H9 (cell line): ENCODE measurements at places on chromosomes 2 and 18. TPM values are rescaled to one million over a fixed set of nuclear protein-coding genes. Genes with fewer than 3 reads are reported as not detected.

- no peaks in the 10 kb centered on the region for H3K4me1 ChIP-seq
- H3K4me3 ChIP-seq = no peak overlapping the region
- no peak overlapping the region for H3K27ac ChIP-seq
- peaks cover 8% of the 10 kb centered on the region for H3K36me3 ChIP-seq
- peak; percentile 43 for DNase-seq
These were observed 238.7 kb downstream of the TGIF1 start for GRCh38 chr18:3688690-3689089.

GRCh38 chr2:54077088-54077900, 38.1 kb upstream of the ACYP2 start:
- H3K36me3 ChIP-seq = no peaks in the 10 kb centered on the region
- H3K4me3 ChIP-seq = no peak overlapping the region
- H3K27ac ChIP-seq = no peak overlapping the region
- no peaks in the 10 kb centered on the region for H3K27me3 ChIP-seq

SERPINB7 gene
- not detected in 2 replicates for total RNA-seq

DNA sequence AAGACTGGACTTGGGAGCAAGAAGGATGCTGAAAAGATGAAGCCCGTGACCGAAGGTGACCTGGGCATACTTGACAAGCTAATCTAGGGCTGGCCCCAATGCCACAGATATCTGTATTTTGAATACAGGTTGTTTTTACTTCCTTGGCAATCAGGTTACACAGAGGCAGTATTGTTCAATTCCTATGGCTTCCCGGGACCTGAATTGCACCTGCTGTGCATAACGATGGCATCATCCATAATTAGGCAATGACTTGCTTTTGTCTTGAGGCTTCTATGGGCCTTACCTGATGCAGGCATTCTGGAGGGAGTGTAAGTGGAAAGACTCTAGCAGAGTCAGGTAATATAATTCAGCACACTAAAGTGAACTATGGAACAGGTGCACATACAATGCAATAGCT, 60.6 kb upstream of the CUL3 start:
- H3K4me1 ChIP-seq = peaks cover 3% of the 10 kb centered on the region; the same call in 1 of the 2 replicates
- no peaks in the 10 kb centered on the region for H3K27me3 ChIP-seq
- DNase-seq = no peak

GRCh38 chr2:27264753-27265535, 2.1 kb upstream of the SLC30A3 start:
- H3K4me3 ChIP-seq = peak overlapping the region; percentile 64
- no peak overlapping the region for H3K27ac ChIP-seq
- no peaks in the 10 kb centered on the region; the same call in 1 of the 2 replicates for H3K4me1 ChIP-seq
- DNase-seq = peak; percentile 89

NIF3L1 gene
- total RNA-seq = 55.4 and 56.5 TPM in 2 replicates

MOCOS gene
- total RNA-seq = 5.2 and 6.0 TPM in 2 replicates

CNGA3 gene
- total RNA-seq = not detected in 2 replicates

DNA sequence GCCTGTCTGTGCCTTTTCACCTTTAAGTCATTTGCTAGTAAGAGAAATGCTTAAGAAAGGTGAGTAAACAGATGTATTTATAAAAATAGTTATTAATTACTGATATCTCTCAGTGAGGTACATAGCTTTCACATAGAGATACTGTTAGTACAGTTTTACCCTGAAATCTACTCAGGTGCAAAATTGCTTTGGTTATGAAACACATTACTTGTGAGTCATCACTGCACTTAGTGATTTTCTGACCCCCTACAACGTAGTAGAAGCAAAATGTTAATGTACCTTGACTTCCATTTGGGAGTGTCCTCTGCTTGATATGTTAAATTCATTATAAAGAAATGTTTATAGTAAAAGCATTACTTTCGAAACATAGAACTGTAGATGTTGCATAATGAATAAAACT, 6.5 kb downstream of the GLS start:
- no peak overlapping the region for H3K27ac ChIP-seq
- H3K27me3 ChIP-seq = no peaks in the 10 kb centered on the region
- no peak for DNase-seq
- H3K4me1 ChIP-seq = no peaks in the 10 kb centered on the region; the same call in 1 of the 2 replicates
- H3K4me3 ChIP-seq = no peak overlapping the region

GRCh38 chr2:168462543-168463045, 6.5 kb downstream of the CERS6 start:
- no peak overlapping the region for H3K4me3 ChIP-seq
- no peak for DNase-seq
- H3K27ac ChIP-seq = no peak overlapping the region
- H3K27me3 ChIP-seq = no peaks in the 10 kb centered on the region
- H3K36me3 ChIP-seq = no peaks in the 10 kb centered on the region

MXD1 gene
- total RNA-seq = 3.7 and 5.5 TPM in 2 replicates

GRCh38 chr2:100840519-100840918, 20.6 kb downstream of the NPAS2 start:
- H3K4me3 ChIP-seq = no peak overlapping the region
- no peaks in the 10 kb centered on the region for H3K27me3 ChIP-seq
- H3K4me1 ChIP-seq = no peaks in the 10 kb centered on the region
- no peak for DNase-seq

DNA sequence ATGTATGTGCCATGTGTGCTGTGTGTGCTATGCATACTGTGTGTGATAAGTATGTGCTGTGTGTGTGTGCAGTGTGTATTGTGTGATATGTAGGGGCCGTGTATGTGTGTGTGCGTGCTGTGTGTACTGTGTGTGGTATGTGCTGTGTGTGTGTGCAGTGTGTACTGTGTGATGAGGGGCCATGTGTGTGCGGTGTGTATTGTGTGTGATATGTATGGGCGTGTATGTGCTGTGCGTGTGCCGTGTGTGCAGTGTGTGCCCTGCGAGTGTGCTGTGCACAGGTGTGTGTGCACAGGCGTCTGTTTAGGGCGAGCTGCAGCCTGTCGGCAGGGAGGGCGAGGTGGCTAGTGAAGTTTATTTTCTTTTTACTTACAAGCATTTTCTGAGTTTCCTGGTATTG, 16.1 kb downstream of the SNORC start:
- no peaks in the 10 kb centered on the region; the same call in 1 of the 2 replicates for H3K4me1 ChIP-seq
- H3K36me3 ChIP-seq = no peaks in the 10 kb centered on the region
- DNase-seq = no peak
- H3K4me3 ChIP-seq = no peak overlapping the region
- H3K27me3 ChIP-seq = no peaks in the 10 kb centered on the region

DNA sequence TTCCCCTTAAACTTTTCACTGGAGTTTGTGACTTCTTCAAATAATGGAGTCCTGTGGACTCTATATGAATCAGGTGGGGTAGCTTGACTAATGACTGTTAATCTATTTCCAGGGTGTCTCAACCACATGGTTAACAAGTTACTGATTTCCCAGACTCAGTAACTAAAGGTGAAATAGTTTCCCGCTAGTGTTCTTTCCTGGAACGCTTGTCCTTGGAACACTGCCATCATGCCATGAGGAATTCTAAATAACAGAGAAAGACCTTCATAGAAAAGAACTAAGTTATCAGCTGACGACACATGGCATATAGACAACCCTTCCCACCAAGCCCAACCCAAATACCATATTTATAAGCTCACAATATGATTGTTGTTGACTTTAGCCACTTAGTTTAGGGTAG, 1027.9 kb upstream of the FAM98A start:
- no peak overlapping the region for H3K4me3 ChIP-seq
- H3K4me1 ChIP-seq = no peaks in the 10 kb centered on the region
- DNase-seq = no peak
- H3K36me3 ChIP-seq = no peaks in the 10 kb centered on the region
- no peak overlapping the region for H3K27ac ChIP-seq

DNA sequence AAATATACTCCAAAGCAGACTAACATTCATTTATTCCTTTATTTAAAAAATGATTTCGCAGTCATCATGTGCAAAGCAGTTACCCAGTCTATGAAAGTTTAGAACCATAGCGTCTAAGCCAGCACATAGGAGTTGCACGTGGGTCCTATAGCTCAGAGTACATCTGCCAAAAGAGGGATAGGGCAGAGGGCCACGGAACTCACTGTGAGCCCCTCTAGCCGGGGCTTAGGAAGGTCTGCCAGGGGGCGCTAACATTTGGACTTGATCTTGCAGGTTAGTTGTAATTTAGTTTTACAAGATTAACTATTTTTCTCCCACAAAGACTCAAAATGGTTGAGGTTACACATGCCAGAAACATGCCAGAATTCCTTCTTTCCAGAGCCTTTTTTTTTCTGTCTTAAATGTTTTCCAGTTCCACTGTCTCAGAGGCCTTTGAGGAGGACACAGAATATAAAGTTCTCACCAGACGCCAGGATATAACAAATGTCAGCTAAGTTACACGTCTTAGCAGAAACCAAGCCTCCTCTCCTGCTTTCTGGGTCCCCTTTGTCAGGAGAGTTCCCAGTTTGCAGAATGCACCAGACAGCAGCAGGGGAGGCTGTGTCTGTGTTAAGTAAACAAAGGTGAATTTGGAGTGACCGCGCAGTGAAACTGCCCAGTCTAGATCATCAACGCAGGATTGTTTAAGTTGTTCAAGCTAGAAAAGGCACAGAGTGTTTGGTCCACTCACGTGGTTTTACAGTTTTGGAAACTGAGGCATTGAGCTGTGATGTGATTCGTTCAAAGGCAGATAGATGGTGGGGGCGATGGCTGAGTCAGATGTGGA, 292.0 kb downstream of the PRKCE start:
- H3K36me3 ChIP-seq = no peaks in the 10 kb centered on the region
- H3K4me3 ChIP-seq = no peak overlapping the region
- no peaks in the 10 kb centered on the region; the same call in 1 of the 2 replicates for H3K4me1 ChIP-seq
- H3K27ac ChIP-seq = no peak overlapping the region
- peak; percentile 42 for DNase-seq
- no peaks in the 10 kb centered on the region for H3K27me3 ChIP-seq

DNA sequence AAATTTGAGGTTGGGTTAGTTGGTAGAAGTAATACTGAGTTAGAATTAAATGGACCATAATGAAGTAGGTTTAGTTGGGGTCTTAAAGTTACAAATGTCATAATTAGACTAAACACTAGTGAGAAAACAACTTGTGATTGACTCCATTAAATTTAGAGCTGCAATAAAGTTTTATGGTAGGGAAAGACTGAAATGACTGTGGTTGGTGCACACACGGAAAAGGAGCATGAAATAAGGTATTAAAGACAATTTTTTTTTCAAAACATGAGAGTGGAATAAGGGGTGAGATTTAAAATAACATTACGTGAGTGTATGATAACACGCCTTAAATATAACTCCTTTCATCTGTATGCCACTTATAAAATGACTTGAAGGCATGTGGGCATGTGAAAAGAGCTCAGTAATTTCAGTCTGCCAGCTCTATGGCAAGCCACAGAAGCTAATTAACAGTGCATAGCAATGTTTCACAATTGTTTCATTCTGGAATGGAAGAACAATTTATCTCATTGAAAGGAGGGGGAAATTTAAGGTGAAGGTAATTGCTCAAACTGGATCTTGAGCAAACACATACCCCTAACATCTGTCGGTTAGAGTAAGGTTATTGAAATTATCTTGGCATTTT, 1.4 kb downstream of the FRZB start:
- no peaks in the 10 kb centered on the region for H3K36me3 ChIP-seq
- no peak for DNase-seq
- H3K4me1 ChIP-seq = no peaks in the 10 kb centered on the region
- H3K27ac ChIP-seq = no peak overlapping the region
- peaks cover 3% of the 10 kb centered on the region; the same call in 1 of the 2 replicates for H3K27me3 ChIP-seq
- no peak overlapping the region for H3K4me3 ChIP-seq

DYSF gene
- 4.8 and 5.5 TPM in 2 replicates for total RNA-seq

FASTKD2 gene
- 39.2 and 40.1 TPM in 2 replicates for total RNA-seq

- no peaks in the 10 kb centered on the region for H3K4me1 ChIP-seq
- no peak for DNase-seq
- H3K4me3 ChIP-seq = no peak overlapping the region
- H3K27me3 ChIP-seq = no peaks in the 10 kb centered on the region; the same call in 1 of the 2 replicates
These were observed 42.7 kb downstream of the RAB31 start for GRCh38 chr18:9750606-9751304.

GRCh38 chr18:12027046-12027445, 45.7 kb downstream of the IMPA2 start:
- H3K27ac ChIP-seq = no peak overlapping the region
- H3K4me1 ChIP-seq = no peaks in the 10 kb centered on the region
- DNase-seq = no peak
- H3K36me3 ChIP-seq = peaks cover 65% of the 10 kb centered on the region

- H3K4me3 ChIP-seq = no peak overlapping the region
- H3K4me1 ChIP-seq = no peaks in the 10 kb centered on the region
- no peaks in the 10 kb centered on the region for H3K27me3 ChIP-seq
- no peaks in the 10 kb centered on the region for H3K36me3 ChIP-seq
These were observed 36.8 kb upstream of the NCOA1 start for GRCh38 chr2:24454294-24454693.

SCTR gene
- total RNA-seq = not detected in 2 replicates

CERS6 gene
- total RNA-seq = 17.5 and 17.7 TPM in 2 replicates

DNA sequence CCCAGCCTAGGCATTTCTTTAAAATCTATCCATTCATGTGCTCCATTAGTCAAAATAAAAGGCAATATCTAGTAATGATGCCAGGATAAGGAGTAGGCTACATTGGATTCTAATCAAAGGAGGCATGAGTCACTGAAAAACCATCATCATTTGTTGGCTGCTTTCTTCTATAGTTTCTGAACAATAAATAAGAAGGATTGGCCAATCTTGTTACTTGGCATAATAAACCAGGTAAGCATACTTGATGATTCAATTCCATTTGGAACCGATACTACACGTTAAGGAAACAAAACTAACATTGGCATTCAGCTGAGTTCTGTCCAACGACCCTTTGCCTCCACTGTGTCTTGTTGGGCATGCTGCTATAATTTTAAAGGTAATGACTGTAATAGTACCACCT, 27.2 kb downstream of the ATP8B1 start:
- peaks cover 15% of the 10 kb centered on the region; the same call in 1 of the 2 replicates for H3K4me1 ChIP-seq
- H3K36me3 ChIP-seq = no peaks in the 10 kb centered on the region
- no peak overlapping the region for H3K4me3 ChIP-seq
- DNase-seq = no peak

CNRIP1 gene
- 0.50 and 0.70 TPM in 2 replicates for total RNA-seq

- no peak for DNase-seq
- H3K27ac ChIP-seq = no peak overlapping the region
- H3K4me3 ChIP-seq = no peak overlapping the region
- no peaks in the 10 kb centered on the region for H3K27me3 ChIP-seq
- H3K4me1 ChIP-seq = no peaks in the 10 kb centered on the region
- no peaks in the 10 kb centered on the region for H3K36me3 ChIP-seq
These were observed 64.1 kb downstream of the CHRNA1 start for GRCh38 chr2:174699993-174700766.
